ENCODE measurements at places on chromosomes 2 and 18.

DNA sequence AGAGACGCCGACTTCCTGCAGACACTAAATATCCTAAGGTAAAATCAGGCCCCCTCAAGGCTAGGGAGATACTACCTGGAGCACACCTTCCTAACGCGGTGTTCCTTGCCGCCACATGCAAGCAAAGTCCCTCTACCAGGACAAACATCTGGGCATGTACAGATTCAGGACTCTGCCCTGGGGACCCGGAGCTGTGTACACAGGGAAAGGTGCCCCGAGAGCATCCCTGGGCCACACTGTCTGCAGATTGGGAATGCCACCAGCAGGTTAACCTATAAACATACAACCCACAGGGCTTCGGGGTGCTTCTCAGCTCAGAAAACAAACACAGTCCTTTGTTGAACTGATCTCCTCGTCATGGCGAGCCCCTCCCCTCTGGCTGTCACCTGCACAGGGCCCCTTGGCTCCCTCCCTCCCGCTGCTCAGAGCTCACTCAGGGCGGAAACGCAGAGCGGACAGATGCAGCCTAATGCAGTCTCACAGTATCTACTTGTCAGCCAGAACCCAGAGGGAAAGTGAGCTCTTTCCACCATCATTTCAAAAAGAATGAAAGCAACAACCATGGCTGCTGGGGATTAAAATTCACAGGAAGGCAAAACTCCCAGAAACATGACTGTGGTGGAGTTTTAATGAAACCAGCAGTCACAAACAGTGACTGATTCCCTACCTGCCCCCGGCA lies 218.8 kb downstream of the HDAC4 start:
- DNase-seq = no peak

DNA sequence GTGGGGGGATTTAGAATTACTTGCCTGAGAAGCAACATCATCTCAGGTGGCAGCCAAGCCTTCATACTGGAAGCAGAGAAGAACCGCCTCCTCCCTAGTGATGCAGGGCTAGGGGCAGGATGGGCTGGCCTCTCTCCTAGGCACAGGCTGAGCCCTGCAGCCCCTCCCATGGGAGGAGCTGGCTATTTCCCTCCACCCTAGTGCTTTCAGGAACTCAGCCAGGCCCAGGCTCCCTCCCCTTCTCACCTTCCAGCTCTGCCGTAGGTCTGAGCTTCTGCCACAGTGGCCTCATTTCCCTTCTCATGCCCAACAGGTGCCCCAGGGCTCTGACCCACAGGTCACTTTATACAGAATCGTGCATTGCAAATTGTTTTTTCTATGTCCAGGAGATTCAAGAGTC lies 31.0 kb downstream of the CENPA start:
- DNase-seq = no peak

DNA sequence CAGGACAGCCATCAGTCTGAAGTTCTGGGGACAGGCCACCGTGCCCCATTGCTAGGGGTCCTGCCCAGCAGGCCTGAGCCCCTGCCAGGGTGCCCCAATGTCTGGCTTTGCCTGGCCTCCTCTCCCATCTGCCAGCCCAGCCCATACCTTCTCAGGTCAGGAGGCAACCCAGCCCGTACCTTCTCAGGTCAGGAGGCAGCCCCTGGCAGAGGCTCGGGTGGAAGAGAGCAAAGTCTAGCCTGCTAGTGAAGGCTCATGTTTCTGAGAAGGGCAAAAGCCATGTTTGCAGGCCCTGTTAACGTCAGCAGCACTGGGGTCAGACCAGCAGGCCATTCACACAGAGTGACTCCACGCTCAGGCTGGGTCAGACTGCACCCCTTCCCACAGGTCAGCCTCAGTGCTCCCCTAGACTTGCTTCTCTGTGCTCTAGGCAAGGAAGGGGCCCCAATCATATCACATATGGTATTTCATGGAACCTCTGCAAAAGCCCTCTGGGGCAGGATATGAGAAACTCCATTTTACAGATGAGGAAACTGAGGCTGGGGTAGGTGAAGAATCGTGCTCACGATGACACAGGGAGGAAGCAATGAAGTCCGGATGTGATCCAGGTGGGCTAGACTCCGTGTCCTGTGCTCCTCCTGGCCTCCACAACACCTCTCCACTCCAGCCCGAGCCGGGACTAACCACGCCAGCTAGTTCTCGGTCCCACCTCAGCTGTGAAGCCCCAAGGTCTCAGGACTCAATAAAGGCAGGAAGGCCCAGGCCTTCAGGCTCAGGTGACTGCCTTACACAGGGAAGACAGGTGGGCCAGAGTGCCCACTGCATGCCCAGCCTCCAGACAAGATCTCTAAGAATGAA lies 9.5 kb downstream of the SDC1 start:
- peak; percentile 54 for DNase-seq

GRCh38 chr18:41444943-41445342 lies 510.1 kb upstream of the PIK3C3 start:
- DNase-seq = no peak

- peak; percentile 74 for DNase-seq
Measured at GRCh38 chr2:240620149-240620731, 5.0 kb upstream of the GPR35 start.

- peak; percentile 93 for DNase-seq
Measured at GRCh38 chr2:156399950-156400705, 36.1 kb upstream of the GPD2 start.

DNA sequence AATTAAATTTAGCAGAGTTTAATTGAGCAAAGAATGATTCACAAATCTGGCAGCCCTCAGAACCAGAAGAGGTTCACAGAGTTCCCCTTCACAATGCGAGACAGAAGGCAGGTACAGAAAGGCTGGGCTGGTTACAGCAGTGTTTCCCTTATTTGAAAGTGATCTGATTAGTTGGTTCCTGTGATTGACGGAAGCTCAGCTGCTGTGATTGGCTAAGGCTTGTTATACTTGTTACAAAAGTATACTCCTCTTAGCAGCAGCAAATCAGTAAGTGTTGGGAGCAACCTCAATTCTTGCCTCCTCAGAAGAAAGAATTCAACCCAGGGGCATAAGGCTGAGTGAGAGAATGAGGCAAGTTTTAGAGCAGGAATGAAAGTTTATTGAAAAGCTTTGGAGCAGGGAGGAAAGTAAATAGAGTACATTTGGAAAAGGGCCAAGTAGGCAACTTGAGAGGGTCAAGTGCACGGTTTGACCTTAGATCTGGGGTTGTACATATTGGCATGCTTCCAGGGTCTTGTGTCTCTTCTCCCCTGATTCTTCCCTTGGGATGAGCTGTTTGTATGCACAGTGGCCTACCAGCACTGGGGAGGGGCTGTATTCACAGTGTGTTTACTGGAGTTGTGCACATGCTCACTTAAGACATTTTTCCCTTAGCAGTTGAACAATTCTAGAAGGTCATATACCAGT lies 431.8 kb upstream of the RAB12 start:
- DNase-seq = no peak

DNA sequence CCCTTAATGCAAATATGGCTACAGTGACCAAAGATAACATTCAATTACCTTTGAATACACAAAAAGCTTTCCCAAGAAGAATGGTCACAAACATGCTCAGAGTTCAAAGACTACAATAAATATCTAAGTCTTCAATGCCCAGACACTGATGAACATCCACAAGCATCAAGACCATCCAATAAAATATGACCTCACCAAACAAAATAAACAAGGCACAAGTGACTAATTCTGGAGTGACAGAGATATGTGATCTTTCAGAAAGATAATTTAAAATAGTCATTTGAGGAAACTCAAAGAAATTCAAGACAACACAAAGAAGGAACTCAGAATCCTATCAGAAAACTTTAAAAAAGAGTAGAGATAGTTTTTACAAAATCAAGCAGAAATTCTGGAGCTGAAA lies 40.6 kb upstream of the CAPN13 start:
- DNase-seq = no peak

GRCh38 chr18:12791610-12792009 lies 88.8 kb downstream of the PSMG2 start:
- DNase-seq = no peak

GRCh38 chr2:85768713-85769112 lies 14.9 kb downstream of the ATOH8 start:
- DNase-seq = no peak

GRCh38 chr18:65706646-65707045 lies 44.2 kb upstream of the CDH7 start:
- DNase-seq = no peak

DNA sequence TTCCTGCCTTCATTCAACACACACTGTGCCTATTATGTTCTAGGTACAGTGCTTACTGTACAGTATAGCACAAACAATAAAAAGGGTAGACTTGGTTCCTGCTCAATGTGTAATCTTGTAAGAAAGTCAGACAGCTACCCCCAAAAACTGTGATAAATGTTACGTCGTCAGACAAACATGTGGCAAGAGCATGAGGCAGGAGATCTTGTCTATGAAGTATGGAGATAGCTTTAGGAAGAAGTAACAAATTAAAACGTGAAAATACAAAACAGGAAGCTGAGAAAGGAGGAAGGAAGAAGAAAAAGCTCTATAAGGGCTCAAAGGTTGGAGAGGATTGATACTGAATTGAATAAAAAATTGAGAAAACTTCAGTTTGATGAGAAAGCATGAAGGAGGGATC lies 276.2 kb upstream of the HNRNPA3 start:
- DNase-seq = no peak

- DNase-seq = no peak
Measured at GRCh38 chr2:127542231-127542630, 6.7 kb downstream of the MYO7B start.

DNA sequence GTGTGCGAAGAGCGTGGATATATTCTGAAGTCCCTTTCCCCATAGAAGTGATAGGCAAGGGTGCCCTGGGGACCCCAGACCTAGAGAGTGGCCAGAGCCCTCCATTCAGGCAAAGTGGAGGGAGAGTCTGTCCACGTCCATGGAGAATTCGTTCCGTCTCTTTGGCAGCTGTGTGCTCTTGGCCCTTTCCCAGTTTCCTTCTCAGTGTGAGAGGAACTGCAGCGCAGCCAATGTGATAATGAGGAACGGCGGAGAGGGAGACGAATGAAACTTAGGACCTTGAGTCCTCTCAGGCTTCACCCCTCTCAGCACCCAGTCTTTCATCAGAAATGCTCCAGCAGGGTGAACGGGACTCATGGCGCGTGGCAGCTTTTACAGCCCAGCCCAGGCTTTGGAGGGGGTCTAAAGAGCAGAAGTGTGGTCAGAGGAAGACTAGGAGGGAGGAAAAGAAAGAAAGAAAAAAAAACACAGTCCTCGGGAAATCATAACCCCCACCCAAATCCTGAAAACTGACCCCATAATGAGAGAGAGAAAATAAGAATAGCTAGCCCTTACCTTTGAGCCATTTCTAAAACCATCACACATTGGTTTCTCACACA lies 95.0 kb upstream of the RIOK3 start:
- no peak for DNase-seq

GRCh38 chr2:202690321-202690900 lies 55.6 kb downstream of the FAM117B start:
- DNase-seq = no peak

- no peak for DNase-seq
Measured at GRCh38 chr2:138829326-138829919, 49.2 kb upstream of the NXPH2 start.

- DNase-seq = peak; percentile 74
Measured at GRCh38 chr18:63099848-63100629, 219.5 kb downstream of the BCL2 start.

DNA sequence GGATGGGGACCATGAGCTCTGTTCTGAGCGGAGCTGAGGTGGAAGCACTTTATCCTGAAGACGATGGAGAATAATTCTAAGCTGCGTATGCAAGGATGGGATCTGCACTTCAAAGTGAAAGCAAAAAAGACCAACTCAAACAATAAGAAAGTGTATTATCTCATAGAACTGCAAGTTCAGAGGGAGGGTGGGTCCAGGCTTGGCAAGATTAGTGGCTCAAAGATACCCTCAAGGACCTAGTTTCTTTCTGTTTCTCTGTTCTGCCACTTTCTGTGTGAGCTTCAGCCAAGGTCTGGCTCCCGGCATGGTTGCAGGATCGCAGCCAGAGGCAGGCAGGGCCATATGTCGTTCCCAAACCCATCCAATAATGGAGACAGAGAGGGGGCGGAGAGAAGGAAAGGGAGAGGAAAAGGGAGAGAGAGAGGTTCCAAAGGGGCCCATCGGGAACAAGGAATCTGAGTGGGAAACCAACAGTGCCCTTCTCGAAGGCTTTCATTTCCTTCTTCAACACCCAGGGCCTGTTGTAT lies 169.2 kb upstream of the NCK2 start:
- no peak for DNase-seq

- no peak for DNase-seq
Measured at GRCh38 chr2:165793161-165793778, 777 bp downstream of the GALNT3 start.

- no peak for DNase-seq
Measured at GRCh38 chr2:9037166-9037565, 33.7 kb upstream of the MBOAT2 start.

- no peak for DNase-seq
Measured at GRCh38 chr18:78587626-78588600, 391.7 kb upstream of the SALL3 start.

- DNase-seq = no peak
Measured at GRCh38 chr2:119227346-119227745, 3.7 kb downstream of the STEAP3 start.

DNA sequence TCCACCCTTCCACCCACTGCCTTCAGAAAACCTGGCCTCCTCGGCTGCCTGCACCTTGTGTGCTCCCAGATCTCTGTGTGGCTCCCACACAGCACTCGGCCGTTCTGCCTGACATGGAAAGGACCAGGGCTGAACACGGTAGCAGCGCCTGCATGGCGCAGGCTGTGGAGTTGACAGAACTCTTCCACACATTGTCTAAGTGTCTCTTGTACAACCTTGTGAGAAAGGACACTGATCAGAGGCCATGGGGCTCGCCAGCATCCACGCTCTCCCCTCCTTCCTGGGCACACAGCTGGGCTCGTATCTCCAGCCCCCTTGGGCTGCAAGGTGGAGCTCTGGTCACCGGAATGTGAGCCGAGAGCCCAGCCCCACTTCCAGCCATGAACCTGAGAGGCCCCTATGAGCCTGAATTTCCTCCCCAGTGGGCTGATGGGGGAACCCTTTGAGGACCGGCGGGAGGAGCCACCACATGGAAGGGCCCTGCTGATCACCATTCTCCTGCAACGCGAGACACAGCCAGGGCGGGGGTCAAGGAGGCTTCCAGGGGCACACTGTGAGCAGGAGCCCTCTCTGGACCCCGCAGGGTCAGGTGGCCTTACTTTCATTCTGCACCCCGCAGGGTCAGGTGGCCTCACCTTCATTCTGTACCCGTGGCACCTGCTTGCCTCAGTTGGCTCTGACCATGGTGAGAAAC lies 314.2 kb upstream of the MYT1L start:
- DNase-seq = no peak

DNA sequence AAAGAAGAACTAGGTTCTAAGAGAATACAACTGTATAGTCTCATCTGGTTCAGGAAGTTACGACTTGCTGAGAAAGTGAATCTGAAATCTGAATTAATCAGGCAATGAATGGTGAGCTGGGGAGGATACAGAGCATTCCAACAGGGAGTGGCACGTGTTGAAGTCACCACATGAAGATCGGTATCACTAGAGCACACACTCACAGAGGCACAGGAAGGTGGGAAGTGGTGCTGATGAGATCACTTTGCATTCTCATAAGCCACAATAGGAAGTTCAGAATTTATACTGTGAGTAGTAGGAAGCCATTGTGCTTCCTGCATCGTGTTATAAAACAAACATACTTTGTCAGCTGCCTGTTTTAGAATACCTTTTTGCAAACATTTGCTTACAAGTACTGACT lies 615.0 kb upstream of the DDX18 start:
- DNase-seq = no peak

- DNase-seq = no peak
Measured at GRCh38 chr2:75076088-75076487, 117.6 kb downstream of the POLE4 start.
